ENCODE measurements at places on chromosomes 16 and 17.

DNA sequence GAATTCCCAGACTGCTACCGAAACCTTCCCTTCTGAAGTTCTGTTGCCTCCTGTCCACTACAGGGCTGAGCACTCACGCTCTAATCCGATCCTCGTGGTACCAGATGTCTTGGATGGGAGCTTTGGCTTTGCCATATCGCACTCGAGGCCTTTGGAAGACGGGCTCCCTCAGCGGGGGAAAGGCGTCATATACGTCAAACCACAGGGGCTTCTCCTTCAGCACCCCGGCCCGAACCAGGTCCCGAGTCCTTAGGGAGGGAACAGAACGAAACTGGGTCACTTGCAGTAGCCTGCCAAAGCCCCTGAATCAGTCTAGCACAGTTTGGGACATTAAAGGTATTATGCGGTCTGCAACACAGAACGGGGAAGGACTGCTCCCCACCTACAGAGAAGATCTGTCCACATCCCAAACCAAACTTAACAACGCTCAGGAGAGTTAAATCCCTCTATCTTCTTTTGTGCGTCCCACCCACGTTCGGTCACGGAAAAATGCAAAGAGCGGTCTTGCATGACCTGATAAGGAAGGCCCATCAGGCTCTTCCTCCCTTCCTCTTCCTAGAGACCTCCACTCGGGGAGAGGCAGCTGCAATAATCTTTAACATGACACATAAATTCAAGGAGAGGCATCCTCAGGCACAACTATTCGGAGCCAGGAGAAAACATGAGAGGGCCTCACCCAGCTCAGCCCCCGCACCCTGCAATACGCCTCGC is 526 bp downstream of the MRPS23 start:
- DNase-seq, result no peak

DNA sequence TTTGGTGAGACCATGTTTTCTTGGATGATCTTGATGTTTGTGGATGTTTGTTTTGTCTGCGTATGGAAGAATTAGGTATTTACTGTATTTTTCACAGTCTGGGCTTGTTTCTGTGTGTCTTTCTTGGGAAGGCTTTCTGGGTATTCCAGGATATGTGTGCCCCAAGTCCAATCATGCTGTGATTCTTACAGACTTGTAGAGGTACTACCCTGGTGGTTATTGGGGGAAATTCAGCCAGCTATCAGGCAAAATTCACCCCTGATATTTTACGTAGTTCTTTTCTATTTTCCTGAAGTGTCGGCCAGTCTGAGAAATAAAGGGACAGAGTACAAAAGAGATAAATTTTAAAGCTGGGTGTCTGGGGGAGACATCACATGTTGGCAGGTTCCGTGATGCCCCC is 33.4 kb upstream of the ARL4D start:
- DNase-seq, result no peak

- DNase-seq, result peak; percentile 73
These were observed 19.3 kb upstream of the ADGRG3 start for GRCh38 chr16:57648581-57649442.

- DNase-seq, result no peak
These were observed 51.2 kb downstream of the RAI1 start for GRCh38 chr17:17732444-17732843.

DNA sequence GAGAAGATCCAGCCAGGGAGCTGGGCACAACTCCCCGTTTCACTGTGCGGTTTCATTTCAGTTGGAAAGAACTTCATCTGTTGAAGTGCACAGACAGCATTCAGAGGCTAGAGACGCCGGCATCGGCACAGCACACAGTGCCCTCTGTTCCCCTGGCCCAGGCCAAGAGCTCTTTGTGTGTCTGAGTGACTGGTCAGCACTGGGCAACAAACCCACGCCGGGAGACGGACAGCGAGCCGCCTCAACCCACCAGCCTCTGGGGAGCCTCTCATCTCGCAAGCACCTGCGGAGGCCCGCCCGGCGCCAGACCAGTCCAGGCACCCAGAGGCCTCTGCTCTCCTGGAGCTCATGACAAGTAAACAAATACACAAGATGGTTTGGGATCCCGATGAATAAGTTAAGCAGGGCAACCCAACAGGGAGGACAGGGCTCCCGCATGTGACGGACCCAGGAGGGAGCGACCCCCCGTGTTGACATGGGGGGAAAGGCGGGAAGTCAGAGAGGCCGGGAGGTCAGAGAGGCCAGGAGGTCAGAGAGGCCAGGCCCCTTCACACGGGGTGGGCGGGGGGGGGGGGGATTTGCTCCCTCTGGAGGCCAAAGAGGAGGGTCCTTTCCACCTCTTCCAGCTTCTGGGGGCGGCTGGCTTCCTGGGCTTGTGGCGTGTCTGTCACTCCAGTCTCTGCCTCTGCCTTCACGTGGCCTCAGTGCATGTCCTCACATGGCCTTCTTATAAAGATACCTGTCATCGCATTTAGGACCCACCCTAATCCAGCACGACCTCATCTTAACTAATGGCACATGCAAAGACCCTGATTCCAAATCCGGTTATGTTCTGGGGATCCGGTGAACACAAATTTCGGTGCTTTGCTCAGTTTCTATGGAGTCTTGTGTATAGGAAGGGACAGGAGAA is 25.8 kb upstream of the KLHDC4 start:
- DNase-seq, result no peak

DNA sequence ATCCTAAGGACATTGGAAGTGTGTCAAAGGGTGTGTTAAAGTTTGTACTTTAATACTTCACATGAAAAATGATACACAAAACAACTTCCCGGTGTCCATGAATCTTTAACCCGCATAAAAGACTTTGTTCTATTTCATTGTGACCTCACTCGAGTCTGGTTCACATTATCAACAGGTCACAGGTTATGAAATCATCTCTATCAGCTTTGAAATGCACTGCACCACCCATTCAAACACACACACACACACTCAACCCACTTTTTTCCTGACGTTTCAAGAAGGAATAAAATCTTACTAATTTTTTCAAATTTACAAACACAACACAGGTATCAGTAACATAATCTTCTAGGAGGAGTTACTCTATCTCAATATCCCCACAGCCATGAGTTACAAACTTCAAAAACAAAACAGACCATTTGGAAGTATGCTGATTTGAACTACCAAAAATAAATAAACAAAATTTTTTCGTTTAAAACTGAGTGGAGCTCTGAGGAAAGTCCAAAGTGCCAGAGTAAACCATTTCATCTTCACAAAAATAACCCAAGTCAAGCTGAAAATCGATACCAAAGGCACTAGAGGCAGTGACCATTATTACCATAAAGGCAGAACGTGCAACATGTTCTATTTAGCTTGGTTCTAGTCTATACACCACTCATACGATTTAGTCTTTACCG is 2.7 kb downstream of the ACOX1 start:
- peak; percentile 73 for DNase-seq

DNA sequence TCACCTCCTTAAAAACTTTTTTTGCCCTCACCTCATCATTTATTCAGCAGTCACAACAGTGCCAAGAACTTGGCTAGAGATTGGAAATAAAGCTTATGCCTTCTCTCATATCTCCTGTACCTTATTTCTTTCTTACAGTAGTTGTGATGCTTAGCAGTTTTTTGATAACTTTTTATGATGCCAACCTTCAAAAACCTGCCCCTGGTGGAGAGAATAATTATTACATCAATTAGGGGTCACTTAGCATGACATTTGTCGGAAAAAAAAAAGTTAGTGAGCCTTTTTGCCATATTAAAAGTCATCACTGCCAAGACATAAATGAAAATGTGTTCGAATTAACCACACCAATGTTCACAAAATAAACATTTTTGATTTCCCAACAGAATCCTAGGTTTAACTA is 296.6 kb downstream of the WWOX start:
- DNase-seq, result no peak

DNA sequence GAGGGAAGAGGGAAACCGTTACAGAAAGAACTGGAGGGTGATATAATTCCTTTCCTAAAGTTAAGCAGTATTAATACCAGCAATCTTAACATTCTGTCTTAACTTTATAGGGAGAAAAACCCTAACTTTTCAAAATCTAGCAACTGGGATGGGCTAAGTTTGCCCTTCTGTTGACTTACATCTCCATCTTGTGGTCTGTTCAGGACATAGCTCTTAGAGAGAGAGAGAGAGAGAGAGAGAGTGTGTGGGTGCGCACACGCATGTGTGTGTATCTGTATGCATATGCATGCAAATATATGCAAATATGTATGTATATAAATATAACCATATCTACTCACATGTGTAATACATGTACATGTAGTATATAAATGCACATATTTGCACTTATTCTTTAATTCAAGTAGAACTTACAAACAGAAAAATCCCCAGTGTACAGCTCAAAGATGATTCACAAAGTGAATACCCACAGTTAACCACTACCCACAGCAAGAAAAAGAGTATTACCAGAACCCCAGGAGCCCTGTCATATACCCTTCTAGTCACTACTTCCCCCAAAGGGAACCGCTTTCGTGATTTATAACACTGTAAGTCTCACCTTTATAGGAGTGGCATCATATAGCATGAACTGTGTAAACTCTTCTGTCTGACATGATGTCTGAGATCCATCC is 46.5 kb downstream of the STX8 start:
- peak; percentile 60 for DNase-seq

- DNase-seq, result no peak
These were observed 22.9 kb downstream of the CLUH start for GRCh38 chr17:2688351-2689342.

GRCh38 chr17:70539132-70539924 is 370.0 kb downstream of the KCNJ2 start:
- DNase-seq, result no peak

GRCh38 chr17:16908273-16908672 is 63.6 kb downstream of the TNFRSF13B start:
- no peak for DNase-seq

- DNase-seq, result no peak
These were observed 230.5 kb upstream of the CACNG5 start for GRCh38 chr17:66604376-66604775.

GRCh38 chr16:88287219-88287618 is 95.5 kb upstream of the ZNF469 start:
- DNase-seq, result peak; percentile 36

GRCh38 chr17:17498606-17499301 is 2.6 kb upstream of the RASD1 start:
- no peak for DNase-seq

Data from fibroblast of mammary gland (primary cell).